ENCODE measurements at places on chromosomes 1 and 21. TPM values are rescaled to one million over a fixed set of nuclear protein-coding genes. Genes with fewer than 3 reads are reported as not detected.
A peak's percentile ranks its signal among the peaks of the same experiment; 100 is the strongest.

HUNK gene
- total RNA-seq = 2.8 TPM

DNA sequence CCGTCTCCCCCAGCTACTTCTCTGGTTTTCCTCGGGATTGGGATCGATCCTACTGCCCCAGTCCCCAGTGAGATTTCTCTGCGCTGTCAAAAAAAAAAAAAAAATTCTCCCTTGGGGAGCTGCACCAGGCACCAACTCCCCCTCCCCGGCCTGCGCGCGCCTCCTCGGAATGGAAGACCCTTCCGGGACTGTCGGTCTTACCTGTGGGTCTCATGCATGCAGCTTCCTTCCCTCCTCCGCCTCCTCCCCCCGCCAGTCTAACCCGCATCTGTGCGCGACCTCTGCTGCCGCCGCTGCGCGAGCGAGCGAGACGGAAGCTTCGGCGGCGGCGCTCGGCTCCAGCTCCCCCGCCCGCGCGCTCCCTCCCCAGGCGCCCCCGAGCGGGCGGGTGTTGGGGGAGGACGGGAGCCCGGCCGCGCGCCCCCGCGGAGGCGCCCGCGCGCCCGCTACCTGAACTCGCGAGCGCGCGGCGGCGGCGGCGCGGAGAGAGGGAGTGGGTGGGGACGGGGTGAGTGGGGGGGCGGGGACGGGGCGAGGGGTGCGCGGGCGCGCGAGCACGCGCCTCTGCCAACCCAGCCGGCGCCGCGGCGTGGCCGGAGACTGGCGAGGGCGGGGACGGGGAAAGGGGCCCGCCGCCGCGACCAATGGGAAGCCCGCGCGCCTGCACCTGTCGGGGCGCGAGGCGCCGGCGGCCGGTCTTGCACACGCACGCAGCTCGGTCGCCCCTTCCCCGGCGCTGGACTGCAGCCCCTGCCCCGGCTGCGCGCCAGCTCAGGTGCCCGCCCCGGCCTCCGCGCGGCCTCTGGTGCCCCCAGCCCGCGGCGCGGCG is at the start of gene SUSD4:
Gene SUSD4 (minus strand): TSS at position 321 of the 829 bp plus-strand sequence. CDS start 751 bp downstream, outside the sequence.
- no peak for DNase-seq

LORICRIN gene
- total RNA-seq = 831 TPM

CENPL gene
- 6.8 TPM for total RNA-seq

GRCh38 chr1:54459140-54459539 is 52.9 kb upstream of the SSBP3 start:
- no peak for DNase-seq

DNA sequence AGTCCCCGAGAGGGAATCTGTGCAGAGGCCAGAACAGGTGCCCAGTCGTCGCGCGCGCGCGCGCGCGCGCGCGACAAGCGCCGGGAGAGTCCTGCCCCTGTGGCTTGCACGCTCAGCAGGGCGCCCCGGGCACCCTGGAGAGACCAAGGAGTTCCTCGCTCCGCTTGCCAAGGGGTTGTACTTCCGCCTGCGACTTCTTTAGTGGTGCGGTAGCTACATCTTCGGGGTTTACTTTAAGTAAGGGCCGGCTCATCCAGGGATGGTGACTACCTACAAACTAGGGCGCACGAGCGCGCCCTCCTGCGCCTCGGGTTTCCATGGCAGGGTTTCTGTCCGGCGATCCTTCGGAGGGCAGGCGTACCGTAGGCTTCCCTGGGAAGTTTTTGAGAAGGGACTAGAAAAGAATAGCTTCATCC is 1.4 kb downstream of the LHX4 start:
- no peak for DNase-seq

- DNase-seq = no peak
Observed at GRCh38 chr1:76611770-76612445, 255.4 kb upstream of the ST6GALNAC5 start.

DNA sequence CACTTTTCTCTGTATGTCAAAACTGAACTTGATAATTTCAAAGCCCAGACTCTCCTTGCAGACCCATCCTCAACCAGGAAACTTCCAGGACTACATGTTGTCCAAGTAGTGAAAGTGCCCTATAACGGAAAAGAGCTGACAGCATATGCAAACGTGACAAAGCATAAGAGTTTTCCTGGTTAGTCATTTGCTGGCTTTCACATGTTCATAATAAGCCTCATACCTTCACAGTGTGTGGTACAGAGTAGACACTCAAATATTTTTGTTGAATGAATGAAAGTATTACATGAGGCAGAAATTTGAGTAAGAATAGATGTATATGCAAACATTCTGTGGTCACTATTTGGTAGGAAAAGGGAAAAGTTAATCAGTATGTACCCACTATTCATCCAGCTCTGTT is 473.3 kb downstream of the MRPL39 start:
- DNase-seq = no peak

DNA sequence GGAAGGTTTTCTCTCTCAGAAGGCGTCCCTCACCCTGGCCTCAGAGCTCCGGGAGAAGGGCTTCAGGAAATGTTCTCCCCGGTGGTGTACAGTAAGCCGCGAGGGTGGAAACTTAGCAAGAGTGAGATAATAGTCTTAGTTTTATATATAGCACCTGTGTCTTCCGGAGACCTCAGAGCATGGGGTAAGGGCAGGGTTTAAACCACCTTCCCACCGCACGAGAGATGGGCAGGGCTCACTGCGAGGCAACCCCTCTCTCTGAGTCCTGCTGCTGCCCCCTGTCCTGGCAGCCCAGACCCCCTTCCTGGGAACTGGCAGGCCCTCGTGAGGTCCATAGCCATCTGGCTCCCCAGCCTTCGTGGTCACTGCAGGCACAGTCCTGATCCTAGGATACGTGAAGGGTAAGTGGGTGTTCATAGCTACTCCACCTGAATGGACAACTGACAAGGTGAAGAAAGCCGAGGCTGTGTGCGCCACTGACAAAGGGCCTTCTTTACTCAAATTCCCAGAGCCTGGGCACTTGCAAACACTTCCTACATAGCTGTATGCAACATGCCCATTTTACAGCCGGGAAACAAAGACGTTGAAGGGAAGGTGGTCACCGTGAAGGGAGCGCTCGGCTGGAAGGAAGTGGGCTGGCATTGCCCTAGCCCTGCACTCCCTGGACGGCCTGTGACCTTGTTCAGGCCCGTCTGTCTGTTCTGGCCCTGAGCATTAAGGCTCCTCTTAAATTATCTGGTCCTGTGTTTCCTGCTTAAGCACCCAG is 26.9 kb downstream of the ITPKB start:
- no peak for DNase-seq

DNA sequence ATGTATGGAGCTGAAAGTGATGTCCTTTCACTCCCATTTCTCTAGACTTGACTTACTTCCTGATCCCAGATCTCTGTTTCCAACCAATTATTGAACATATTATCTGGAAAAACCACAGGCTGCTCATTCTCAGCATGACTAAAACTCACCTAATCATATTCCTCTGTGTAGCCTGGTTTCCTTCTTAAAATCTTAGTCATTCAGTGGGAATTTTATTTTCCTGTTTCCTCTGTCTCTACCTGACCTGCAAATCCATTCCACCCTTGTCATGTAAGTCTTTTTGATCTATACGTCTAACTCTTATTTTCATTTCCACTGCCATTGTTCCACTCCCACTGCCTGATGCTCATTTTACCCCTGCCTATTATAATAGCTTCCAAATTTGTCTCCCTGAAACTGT is 67.9 kb upstream of the APOBEC4 start:
- no peak for DNase-seq

DNA sequence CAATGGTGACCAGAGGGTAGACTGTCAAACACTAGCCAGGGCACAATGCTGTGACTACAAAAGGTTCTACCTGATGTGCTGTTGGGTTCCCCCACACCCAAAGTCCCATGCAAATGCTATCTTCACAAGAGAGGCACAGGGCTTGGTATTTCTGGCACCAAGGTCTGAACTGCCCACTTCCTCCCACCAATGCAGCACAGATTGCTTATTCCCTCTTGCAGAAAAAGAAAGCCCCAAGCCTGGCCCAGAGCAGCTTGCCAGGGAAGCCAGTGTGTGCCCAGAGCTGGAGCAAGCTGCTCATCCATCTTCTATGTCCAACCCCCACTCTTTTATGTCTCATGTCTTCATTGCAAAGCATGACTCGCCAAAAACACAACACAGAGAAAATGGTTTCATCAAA is 149.4 kb upstream of the CAMK1G start:
- no peak for DNase-seq

SPRR4 gene
- total RNA-seq = 31.1 TPM

GRCh38 chr1:33400153-33400911 is 30.6 kb downstream of the PHC2 start:
- DNase-seq = no peak

- DNase-seq = no peak
Observed at GRCh38 chr1:48875552-48876329, 99.0 kb upstream of the BEND5 start.

- no peak for DNase-seq
Observed at GRCh38 chr1:40438391-40439015, 11.8 kb upstream of the ZFP69B start.

HES4 gene
- total RNA-seq = 36.8 TPM

HLX gene
- 3.0 TPM for total RNA-seq

TMEM82 gene
- not detected for total RNA-seq

- peak; percentile 35 for DNase-seq
Observed at GRCh38 chr1:64471218-64472039, 1.5 kb downstream of the CACHD1 start.

DNA sequence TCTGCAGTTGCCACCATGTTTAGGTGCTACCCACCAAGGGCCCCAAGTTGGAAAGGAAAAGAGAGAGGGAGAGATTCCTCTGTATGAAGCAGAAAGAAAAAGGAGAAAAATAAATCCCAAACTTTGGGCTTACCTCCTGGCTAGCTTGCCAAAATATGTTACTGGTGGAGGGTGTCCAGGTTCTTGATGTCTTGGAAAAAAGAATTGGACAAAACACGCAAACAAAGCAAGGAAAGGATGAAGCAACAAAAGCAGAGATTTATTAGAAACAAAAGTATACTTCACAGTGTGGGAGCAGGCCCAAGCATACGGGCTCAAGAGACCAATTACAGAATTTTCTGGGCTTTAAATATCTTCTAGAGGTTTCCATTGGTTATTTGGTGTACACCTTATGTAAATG is 204.5 kb upstream of the LRRC7 start:
- DNase-seq = no peak

TAS1R1 gene
- not detected for total RNA-seq

- no peak for DNase-seq
Observed at GRCh38 chr1:238241607-238242006, 350.9 kb upstream of the ZP4 start.

CLCA4 gene
- 1.0 TPM for total RNA-seq

DNA sequence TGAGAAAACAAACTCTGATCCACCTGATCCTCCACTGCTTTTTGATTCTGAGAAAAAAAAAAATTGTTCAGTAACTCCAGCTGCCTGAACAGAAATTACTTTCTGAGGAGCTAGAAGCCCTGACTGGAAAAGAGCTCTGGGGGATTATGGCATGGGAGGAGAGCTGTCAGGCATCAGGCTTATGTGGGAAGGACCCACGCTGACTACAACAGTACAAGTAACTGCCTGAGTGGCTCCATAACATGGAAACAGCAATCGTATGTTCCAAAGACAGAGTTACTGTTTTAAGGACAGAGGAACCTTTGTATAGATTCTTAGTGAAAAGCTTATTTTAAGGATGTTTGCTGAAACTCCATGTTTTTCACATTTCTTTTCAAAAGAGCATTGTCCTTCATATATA is 1.2 kb upstream of the ANGPTL7 start:
- DNase-seq = no peak

DNA sequence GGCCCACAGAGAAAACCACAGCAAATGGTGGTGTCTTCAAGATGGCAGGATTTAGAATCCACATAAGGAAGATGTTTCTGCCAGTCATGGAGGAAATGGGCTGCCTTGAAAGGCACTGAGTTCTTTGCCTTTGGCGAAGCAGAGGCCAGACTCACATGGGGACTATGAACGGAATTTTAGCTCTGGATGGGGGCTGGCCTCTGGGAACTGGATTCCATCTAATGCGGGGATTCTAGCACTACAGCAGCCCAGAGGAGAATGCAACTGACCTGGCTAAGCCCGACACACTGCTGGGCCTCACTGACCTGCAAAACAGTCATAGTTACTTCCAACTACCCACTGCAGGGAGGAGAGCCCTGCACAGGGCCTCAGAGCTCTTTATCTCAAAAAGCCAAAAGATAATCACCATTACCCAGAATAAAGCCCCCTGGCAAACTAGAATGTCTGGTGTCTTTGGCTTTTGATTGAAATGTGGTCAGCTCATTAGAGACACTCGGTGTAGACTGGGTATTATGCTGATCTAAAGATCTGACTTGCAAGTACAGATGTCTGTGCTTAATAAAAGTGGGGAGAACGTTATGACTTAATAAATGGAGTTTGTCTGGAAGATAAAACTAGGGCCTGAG is 11.6 kb downstream of the HCRTR1 start:
- DNase-seq = no peak

- no peak for DNase-seq
Observed at GRCh38 chr1:29297450-29297849, 61.1 kb downstream of the PTPRU start.

CLDN17 gene
- not detected for total RNA-seq

DNA sequence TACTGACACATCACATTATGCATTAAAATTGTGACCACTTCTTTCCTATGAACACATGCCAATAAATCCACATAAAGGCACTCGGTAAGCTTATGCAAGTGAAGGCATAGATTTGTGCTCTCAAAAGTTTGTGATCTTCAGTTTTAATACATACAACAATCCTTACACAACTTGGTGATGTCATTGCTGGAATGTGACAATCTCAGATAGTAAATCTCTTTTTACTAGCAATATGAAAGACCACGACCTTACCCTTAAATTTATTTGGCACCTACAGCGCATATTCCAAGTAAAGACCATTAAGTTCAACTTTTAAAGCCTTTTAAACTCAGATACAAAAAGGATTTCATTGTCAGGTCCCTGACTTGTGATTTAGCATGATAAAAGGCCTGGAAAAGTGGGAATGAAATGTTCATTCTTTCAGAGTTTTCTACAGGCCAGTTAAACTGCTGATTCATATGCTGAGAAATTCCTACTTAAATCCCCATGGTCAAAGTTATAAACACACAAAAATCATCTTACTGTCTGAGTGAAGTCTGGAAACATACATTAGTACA is 157.4 kb downstream of the SIPA1L2 start:
- DNase-seq = no peak

- no peak for DNase-seq
Observed at GRCh38 chr1:20086800-20087199, 16.8 kb downstream of the PLA2G5 start.

KPNA6 gene
- 44.2 TPM for total RNA-seq

DNA sequence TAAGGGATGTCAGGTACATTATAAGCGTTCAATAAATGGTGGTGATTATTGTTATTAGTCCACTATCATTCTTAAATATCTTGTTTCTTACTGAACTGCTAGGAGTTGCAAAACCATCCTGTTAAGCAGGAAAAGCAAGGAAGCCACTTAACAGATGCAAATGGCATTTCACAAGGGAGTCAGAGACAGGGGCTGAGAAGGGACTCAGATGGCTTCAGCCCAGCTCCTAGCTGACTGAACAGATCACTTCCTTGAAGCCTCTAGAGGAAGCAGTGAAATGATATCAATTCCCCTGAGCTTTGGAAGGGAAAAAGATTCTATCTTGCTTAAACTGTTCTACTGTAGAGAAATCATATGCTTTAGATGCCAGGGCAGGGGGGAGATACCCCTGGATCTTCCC is 151.5 kb downstream of the ST6GALNAC5 start:
- DNase-seq = no peak

Measured in lower leg skin (tissue), 4 donors.